ENCODE measurements at places on chromosomes 13 and 19.

DNA sequence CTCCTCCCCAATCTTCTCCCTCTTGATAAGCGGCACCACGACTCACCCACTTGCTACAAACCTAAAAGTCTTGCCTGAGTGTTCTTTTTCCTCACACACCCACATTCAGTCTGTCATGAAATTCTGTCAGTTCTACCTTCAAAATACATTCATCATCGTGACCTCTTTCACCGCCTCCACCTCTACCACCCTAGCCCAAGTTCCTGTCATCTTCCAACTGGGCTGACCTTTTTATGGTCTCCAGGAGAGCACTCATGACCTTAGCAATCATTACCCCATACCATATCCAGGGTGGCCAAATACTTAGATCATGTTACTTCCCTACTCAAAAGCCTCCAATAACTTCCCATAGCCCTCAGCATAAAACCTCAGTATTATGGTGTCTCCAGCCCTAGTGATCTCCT is 110.4 kb upstream of the TSC22D1 start:
- no peaks in the 10 kb centered on the region for H3K36me3 ChIP-seq
- no peaks in the 10 kb centered on the region for H3K4me1 ChIP-seq
- no peak overlapping the region for H3K4me3 ChIP-seq
- no peak for DNase-seq
- no peak overlapping the region for H3K27ac ChIP-seq
- no peaks in the 10 kb centered on the region for H3K27me3 ChIP-seq

DNA sequence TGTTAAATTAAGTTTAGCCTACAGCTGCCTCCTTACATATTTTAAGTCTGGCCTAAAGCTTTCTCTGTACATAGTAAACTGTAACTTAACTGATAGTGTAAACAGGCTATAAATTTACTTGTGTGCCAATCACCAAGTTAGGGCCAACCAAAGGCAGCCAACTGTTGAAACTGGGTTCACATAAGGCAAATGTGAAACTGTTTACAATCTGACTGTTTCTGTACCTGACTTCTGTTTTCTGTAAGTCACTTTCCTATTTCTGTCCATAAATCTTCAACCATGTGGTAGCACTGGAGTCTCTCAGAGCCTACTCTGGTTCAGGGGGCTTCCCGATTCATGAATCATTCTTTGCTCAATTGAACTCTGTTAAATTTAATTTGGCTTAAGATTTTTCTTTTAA is 103.1 kb downstream of the RAP2A start:
- H3K27ac ChIP-seq: no peak overlapping the region
- H3K27me3 ChIP-seq: no peaks in the 10 kb centered on the region
- H3K4me3 ChIP-seq: no peak overlapping the region
- peaks cover 14% of the 10 kb centered on the region for H3K4me1 ChIP-seq
- DNase-seq: no peak

DNA sequence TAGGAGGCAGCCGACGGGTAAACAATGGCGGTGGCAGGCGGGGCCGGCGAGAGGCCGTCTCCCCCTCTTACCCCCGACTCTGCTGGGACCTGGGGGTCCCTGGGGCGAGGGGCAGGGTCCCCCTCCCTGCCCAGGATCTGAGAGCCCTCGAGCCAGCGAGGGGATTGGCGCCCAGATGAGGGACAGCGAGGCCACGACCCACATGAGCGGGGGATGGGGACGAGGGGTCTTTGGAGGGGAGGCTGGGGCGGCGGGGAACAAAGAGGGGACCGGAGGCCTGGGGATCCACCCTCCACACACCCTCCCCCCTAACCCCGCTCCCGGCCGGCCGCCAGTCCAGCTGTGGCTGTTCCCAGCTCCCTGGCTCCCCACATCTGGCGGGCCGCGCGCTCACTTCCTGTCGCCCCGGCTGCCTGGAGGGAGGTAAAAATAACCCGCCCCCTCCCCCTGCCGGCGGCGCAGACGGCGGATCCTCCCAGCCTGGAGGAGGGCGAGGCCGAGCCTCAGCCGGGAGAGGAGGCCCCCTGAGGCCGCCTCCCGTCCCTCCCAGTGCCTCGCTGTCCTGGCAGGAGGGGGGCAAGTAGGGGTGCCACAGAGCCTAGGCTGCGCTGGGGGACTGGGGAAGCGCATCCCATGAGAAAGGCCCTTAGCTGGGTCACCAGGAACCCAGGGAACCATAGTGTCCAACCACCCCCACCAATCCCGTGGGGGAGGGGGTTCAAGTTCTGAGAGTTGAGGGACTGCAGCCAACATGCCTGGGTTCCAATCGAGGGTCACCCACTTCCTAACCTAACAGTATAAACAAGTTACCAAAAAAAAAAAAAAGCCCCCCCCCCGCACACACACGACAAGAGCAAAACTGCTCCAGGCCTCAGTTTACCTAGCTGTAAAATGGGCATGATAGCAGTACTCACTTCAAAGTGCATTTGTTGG is 29.3 kb upstream of the NANOS3 start:
- H3K4me1 ChIP-seq: peaks cover 67% of the 10 kb centered on the region
- H3K27me3 ChIP-seq: no peaks in the 10 kb centered on the region
- H3K27ac ChIP-seq: peak overlapping the region; percentile 99
- no peak for DNase-seq
- peak overlapping the region; percentile 37 for H3K4me3 ChIP-seq

DNA sequence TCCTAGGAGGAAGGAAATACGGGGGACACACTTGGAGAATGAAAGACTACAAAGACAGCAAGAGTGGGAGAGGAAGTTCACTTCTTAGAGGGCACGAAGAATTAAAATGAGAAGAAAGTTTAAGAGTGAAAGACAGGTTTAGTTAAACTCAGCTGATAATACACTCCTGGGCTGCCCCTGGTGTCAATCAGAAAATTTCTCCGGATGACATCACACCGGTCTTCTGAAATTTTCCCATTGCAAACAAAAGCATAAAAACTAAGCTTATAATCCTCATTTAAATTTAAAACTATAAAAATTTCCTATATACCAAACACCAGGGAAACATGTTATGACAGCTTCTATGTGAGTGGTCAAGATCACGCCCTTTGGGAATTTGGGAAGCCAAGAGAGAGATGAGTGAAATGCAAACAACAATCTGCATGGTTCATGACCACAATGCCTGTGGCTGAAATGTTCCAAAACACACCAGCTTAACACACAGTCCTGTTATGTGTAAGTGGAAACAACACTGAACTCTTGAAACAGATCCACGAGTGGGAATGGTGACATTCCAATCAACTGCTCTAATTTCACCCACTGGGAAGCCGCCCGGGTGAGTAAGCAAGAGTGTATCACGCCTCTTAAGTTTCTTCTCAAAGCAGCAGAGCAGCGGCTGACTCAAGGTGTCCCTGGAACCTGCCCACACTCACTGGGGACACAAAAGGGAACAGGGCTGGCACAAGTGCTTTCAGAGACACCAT is 49.0 kb downstream of the BRD4 start:
- H3K27me3 ChIP-seq: no peaks in the 10 kb centered on the region
- no peak for DNase-seq
- peak overlapping the region; percentile 26 for H3K27ac ChIP-seq
- H3K4me1 ChIP-seq: peaks cover 100% of the 10 kb centered on the region
- no peak overlapping the region for H3K4me3 ChIP-seq
- H3K36me3 ChIP-seq: no peaks in the 10 kb centered on the region

DNA sequence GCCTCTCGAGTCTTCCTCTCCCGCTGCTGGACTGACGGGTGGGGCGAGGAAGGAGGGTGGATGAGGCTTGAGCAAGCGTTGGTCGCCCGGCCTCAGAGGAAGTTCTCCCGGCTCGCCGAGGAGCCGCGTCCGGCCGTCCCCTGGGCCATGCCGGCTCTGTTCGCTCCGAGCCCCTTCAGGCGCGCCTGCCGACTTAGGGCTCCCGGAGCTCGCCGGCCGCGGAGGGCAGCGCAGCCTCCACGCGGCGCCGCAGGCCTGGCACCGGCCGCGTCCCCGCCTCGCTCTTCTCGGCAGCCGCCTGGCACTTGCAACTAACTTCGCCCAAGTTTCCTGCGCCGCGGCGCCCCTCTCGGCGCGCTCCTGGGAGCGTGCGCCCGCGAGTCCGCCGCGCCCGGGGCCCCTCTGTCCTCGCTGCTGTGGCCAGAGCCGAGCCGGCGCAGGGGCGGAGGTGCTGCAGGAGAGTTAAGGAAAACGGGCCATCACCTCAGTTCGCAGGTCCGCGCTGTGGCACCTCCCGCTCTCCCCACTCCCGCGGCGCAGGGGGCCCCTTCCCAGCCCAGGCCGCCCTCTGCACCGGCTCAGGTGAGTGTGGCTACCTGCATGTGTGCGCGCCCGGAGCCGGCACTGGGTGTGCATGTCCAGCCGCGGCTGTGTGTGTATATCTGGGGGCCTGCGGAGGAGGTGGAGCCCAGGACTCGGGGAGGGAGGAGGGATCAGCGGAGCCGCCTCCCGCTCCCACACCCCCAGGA is 641 bp upstream of the SOX21 start:
- H3K27ac ChIP-seq: peak overlapping the region; percentile 90
- peaks cover 23% of the 10 kb centered on the region for H3K27me3 ChIP-seq
- no peak for DNase-seq
- H3K4me3 ChIP-seq: peak overlapping the region; percentile 70

Measured in esophagus squamous epithelium (tissue), 5 donors.